Stimulated activated CD4-positive, alpha-beta T cell treated with anti-CD3 and anti-CD28 coated beads, Interleukin-1b, Interleukin-23, amount 100 ng/mL, for 1 hour (primary cell): ENCODE measurements at places on chromosomes 3 and 15.

GRCh38 chr15:41798607-41799487 lies 24.6 kb downstream of the MAPKBP1 start:
- no peak for DNase-seq

GRCh38 chr3:112247900-112248299 lies 46.1 kb downstream of the SLC9C1 start:
- no peak for DNase-seq

DNA sequence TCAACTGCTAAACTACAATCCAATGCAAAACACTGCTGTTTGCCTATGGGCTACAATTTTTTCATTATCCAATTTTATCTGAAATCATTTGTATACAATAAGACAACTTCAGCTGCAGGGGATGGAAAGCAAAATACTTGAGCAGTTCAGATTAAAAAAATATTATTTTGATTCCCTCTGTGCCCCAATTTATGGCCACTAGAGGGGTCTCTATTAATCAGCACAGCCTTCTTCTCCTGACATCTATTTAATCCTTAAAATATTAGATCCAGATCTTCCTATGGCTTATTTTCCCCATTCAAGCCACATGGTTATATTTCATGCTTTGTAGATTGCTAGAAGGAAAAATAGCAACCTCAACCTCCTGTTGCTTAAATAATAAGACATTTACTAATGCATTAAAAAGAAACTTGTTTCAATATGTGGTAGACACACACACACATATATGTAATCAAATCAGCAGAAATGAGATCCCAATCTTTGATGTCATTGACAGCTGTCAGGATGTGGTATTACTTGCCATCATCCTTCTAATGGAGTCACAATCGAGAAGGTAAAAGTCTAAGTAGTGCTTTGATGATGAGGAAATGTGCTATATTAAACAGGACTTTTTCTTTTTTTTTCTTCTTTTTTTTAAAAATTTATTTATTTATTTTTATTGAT lies 104.2 kb downstream of the P2RY1 start:
- DNase-seq: no peak

DNA sequence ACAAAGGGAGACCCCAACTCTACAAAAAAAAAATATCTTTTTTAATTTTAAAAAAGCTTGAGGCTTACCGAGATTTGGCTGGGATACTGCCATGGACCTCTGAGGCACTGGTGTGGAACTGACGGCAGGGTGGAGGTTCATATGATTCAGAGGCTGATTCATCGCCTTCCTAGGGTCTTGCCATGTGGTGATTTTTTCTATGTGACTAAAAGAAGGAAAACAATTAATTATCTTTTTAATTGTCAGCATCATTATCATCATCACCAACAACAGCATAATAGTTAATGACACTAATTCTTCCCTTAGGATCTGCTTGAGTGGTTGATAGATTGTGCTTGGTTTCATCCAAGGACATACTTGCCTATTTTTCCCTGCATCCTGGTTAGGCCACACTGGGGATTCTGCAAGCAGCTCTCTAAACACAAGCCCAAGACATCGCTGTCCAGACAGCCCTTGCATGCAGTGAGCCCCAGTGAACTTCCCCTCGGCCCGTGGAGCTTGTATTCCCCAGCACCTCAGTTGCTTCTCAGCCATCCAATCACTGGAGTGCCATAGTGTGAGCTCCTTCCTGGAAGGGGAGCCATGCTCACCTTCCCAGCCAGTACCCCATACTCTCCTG lies 84.9 kb downstream of the WWTR1 start:
- DNase-seq: no peak

- no peak for DNase-seq
These were observed 69.5 kb downstream of the ATP1B3 start for GRCh38 chr3:141945726-141946485.

- DNase-seq: no peak
These were observed 12.6 kb upstream of the GOLGA6L7 start for GRCh38 chr15:28861031-28861534.

DNA sequence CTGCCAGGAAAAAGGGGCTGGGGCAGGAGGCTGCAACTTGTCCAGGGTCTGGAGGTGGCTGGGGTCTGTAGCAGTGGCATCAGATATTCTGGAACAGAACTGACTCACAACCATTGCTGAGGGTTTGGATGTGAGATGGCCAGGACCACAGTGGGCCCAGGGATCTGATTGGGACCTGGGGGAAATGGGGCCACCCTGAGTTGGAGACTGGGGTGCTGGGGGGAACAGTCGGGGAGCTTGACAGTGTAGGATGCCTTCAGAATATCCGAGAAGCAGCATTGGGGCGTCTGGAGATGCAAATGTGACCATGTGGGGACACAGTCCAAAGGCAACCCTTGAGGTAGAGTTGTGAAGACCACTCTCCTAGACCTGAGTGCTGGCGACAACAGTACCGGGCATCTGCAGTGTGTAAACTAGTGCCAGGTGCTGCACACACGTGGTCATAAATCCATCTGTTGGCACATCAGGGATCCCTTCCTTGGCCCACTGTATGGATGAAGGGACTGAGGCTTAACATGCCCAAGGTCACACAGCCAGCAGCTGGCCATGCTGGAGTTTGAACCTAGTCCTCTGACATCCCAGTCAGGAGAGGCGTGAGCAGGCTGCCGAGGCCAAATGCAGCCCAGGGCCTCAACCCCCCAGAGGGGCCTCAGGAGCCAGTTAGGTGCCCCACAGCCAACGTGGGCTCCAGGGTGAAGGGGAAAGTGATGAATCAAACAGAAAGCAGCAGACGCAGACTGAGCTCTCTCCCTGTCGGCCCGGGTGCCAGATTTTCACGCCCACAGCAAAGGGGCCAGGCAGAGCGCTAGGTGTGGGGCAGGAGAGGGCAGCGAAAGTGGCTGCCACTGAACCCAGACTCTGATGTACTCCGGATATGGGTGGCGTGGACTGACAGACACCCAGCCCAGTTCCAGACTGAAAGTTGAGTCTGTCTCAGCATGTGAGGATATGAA lies 18.8 kb downstream of the HEMK1 start:
- no peak for DNase-seq

- no peak for DNase-seq
These were observed 45.2 kb downstream of the GASK1A start for GRCh38 chr3:43024181-43024885.

- DNase-seq: no peak
These were observed 74.6 kb downstream of the TGFBR2 start for GRCh38 chr3:30680789-30681648.

DNA sequence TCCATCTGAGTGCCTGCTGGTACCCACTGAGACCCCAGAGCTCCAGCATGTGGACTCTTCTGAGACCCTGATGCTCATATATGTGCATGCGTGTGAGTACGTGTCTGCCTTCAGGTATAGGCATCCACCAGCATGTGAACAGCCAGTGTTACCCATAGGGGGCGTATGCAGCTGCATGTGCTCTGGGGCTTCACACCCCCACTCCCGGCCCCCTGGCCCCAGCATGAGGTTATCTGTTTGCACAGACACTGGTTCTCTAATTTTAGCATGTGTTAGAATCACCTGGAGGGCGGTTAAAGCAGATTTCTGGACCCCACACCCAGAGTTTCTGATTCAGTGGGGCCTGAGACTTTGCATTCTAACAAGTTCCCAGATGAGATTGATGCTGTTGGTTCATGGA lies 824 bp upstream of the CILP start:
- DNase-seq: no peak

DNA sequence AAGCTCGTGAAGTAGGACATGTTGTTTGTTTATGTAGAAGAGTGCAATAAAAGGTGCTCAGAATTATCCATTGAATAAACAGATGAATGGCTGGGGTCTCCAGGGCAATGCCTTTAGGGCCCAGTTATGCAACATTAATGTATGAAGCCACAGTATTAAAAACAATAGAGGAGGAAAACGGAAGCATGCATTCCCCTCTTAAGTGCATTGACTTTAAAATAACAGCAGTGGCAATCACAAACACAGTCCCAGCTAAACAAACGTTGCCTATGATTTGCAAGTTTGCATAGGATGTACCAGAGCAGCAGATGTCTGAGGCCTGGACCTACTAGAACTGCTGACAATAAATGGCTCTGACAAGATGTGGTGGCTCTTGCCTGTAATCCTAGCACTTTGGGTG lies 60.6 kb upstream of the GCNT3 start:
- DNase-seq: no peak

- no peak for DNase-seq
These were observed 78.0 kb downstream of the TBC1D2B start for GRCh38 chr15:77999486-77999885.

- DNase-seq: no peak
These were observed 123.9 kb downstream of the FNDC3B start for GRCh38 chr3:172163320-172163719.

- DNase-seq: no peak
These were observed 309.4 kb downstream of the ULK4 start for GRCh38 chr3:41652506-41652905.

GRCh38 chr3:101268141-101268540 lies 52.2 kb downstream of the IMPG2 start:
- no peak for DNase-seq

DNA sequence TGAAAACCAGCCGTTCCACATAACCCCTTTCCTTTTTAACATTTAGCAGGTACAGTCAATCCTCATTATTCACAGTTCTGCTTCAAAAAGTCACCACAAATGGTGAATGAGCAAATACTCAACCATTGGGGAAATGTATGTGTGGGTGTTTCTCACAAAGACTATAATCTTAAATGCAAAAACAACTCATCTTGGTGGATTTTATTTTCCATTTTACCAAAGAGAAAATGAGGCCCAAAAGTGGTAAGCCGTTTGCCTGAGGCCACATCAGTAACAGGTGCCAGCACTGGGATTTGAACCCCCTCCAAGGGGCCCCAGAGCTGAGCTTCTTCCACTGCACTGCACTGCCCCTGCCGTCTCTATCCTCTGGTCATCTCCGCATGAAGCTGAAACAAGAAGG lies 208.8 kb downstream of the OSBPL10 start:
- no peak for DNase-seq

DNA sequence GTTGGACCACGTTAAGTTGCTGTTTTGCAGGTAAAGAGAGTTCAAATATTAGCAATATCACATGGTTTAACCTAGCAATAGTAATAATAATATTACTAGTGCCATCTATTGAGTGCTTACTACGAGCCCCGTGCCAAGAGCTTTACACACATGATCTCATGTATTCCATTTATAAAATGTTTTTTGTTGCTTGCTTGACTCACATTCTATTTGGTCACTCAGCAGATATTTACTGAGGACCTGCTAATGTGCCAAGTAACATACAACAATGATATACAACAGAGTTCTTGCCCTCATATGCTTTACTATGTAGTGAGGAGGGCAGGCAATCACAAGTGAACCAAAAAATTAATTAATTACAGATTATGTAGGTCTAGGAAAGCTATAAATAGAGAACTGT lies 36.7 kb downstream of the CTDSPL start:
- DNase-seq: no peak

- no peak for DNase-seq
These were observed 20.3 kb upstream of the BMF start for GRCh38 chr15:40128766-40129660.

- no peak for DNase-seq
These were observed 43.2 kb upstream of the FAM107A start for GRCh38 chr3:58620421-58620820.
